ENCODE measurements at places on chromosomes 5 and 9.

- no peak for DNase-seq
Measured at GRCh38 chr9:715300-715699, 126.2 kb upstream of the DMRT1 start.

DNA sequence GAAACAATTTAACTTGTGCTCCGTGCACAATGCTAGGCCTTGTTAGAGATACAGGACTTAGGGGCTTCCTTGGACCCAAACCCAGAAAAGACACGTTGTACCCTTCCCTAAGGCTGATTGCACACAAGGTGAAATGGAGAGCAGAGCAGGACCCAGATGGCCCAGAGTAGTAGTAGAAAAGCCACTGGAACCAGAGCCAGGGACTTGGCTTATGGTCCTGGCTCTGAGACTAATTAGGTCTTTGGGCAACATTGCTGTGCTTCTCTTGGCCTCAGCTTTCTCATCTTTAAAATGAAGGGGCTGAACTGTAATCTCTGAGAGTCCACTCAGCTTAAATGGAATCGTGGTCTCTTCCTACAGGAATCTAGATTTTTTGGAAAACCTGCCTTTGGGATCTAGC, 42.3 kb downstream of the EBF1 start:
- DNase-seq, result no peak

- DNase-seq, result no peak
Measured at GRCh38 chr5:135839566-135839965, 5.1 kb downstream of the SLC25A48 start.

GRCh38 chr5:34691326-34691725, 35.2 kb downstream of the RAI14 start:
- DNase-seq, result no peak

GRCh38 chr9:97556721-97557605, 55.5 kb downstream of the TMOD1 start:
- no peak for DNase-seq

DNA sequence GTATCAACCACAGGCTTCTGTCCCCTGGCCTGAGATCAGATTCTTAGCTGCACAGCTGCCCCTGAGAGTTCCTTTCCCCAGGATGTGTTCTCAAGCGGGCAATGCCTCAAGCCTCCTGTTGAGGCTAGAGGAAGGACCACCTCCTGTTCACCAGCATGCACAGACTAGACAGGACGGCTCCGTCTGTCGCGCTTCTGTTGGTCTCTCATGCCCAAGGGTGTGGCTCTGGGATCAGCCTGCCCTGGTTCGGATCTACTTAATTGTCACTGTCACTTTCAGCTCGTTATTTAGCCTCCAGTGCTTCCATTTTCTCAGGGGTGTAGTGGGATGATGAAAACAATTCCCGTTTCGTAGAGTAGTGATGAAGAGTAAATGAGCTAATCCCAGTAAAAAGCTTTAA, 103.1 kb downstream of the KCNIP1 start:
- no peak for DNase-seq

GRCh38 chr5:180470361-180470760, 23.8 kb upstream of the CNOT6 start:
- no peak for DNase-seq

- no peak for DNase-seq
Measured at GRCh38 chr9:105658351-105658750, 3.9 kb upstream of the TAL2 start.

- DNase-seq, result no peak
Measured at GRCh38 chr5:159874263-159874662, 42.0 kb upstream of the ADRA1B start.

GRCh38 chr5:13325765-13326164, 618.7 kb downstream of the DNAH5 start:
- DNase-seq, result no peak

GRCh38 chr9:9792144-9792857, 820.5 kb downstream of the PTPRD start:
- DNase-seq, result no peak

GRCh38 chr9:93536874-93537273, 39.5 kb upstream of the PHF2 start:
- DNase-seq, result no peak

DNA sequence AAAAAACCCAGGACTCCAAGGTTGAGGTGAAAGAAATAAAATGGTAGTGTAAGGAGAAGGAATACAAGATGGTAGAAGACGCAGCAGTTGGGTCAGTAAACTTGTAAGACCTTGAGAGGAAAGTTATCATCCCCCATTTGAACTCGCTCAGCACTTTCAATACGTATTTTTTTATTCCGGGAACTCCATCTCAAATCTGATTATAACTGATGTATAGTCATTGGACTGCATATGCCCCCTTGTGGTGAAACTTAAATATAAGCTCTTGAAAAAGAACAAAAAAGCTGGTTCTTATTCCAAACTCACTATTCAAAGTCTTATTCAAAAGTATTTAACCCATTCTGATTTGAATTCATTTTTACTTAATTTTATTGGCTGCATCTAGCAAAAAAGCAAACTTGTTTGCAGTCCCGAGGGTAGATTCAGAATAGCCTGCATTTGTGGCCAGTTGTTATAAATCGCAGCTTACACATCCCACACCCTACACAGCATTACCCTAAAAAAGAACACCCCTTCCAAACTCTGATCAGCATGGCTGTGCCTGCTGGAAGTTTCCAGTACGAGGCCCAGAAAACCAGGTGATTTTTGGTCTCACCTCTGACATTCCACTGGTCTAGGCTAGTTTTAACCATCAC, 118.0 kb downstream of the ESM1 start:
- DNase-seq, result no peak

DNA sequence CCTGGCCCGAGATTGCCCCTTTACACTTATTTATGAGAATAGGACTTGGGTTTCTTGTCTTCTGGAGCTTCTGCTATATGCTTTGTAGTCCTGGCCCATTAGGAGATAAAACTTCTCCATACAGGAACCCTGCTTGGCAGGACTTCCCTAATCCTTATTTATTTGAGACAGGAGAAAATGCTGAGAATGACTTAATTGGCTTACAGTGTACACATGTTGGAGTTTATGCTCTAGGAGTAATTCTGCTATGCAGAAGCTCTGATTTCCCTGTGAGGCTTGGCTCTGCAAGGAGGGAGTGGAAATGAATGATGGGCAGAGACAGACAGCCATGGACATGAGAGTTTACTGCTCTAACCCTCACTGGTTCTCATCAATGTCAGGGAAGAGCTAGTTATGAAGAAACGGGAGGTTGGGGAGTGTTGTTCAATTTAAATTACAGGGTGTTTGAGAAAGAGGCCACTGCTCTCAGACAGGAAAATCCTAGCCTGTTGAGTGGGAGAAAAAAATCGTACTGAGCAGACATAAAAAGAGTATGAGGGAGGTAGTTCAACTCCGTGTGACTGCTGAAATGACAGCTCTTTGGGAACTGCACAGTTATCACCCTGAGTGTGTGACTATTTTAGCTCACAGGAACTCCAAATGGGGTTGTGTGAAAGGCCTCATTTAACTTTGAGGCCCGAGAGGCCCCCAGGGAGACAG, 37.5 kb downstream of the ACTBL2 start:
- DNase-seq, result no peak

GRCh38 chr5:66519626-66520025, 76.6 kb upstream of the MAST4 start:
- DNase-seq, result no peak

GRCh38 chr9:124869466-124869985, 7.6 kb downstream of the ARPC5L start:
- no peak for DNase-seq

GRCh38 chr5:6468104-6468503, 19.4 kb downstream of the UBE2QL1 start:
- no peak for DNase-seq

- no peak for DNase-seq
Measured at GRCh38 chr9:37035648-37036370, 1.7 kb upstream of the PAX5 start.

DNA sequence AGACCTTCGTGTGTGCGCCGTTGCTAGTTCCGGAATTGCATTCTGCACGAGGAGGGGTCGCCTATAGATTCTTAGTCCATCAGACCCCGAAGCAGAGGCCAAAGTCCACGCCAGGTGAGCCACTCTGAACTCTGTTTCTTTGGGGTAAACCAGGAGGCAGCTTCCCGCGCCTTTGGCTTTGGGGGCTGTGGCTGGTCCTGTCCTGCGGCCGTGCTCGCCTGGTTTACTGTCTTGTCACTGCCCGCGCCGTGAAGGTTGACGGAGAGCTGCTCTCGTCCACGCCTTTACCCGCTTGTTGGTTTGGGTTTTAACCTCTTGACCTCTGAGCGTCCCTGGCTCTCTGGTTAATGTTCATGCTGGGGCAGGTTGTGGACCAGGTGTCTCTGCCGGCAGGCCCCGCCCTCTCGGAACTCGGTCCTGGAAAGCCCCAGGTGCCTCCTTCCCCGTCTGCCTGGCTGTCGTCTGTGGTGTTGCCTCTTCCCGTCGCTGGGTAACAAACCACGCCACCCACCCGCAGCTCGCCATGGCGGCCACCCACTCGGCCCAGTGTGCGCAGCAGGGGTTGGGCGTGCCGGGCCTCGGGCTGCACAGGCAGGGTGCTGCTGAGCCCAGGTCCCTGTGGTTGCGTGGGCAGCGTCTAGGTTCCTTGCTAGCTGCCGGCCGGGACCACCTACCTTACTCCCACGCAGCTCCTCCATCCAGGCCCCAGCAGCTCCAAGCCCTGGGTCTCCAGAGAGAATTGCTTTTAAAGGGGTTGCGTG, 44.6 kb upstream of the CACNA1B start:
- no peak for DNase-seq

DNA sequence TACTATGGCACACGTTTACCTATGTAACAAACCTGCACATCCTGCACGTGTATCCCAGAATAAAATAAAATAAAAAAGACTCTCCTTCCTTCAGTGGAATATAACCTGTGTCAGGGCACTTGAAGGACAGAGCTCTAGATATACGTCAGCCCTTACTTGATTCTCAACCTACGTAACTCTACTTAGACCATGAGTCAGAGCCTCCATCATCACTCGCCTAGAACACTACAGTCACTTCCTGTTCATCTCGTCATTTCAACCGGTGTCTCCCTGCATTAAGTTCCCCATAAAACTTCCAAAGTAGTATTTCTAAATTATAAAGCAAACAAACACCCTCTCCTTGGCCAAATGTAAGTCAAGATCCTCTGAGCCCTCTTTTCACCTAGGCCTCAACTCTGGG, 243.5 kb upstream of the CCNG1 start:
- no peak for DNase-seq

GRCh38 chr5:88663793-88664216, 219.2 kb downstream of the MEF2C start:
- no peak for DNase-seq

DNA sequence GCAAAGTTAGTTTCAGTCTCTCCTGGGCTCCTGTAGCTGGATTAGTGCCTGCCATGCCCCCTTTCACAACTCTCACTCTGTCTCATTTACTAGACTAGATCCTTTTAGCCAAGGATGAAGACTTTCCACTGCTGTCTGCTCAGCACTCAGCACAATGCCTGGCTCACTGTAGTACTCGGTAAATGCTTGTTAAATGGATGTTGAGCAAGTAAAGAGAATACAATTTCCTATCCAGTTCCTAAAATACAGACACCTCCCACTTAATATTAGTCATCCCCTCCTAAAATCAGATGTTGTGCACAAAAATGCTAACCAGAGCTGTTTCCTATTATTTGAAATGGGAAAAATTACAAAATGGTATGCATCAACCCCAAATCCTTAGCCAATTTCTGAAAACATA, 195.8 kb downstream of the SREK1 start:
- no peak for DNase-seq

DNA sequence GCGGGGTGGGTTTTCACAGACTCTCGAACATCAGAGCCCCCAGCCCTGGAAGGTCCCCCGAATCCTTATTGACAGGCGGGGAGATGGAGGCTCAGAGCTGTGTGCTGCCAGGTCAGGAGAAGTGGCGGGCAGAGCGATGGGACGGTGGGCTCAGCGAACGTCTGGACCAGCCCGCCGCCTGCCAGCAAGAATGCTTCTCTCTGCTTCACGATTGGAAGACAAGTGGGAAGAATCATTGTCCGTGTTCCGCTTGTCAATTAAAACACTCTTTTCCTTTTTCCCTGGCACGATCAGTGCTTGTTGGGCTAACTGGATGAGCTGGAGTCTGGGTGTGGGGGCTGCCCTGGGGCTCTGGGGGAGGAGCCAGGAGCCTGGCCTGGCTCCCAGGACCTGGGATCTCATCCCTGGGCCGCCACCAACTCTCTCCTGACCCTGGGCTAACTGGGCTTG, 1.6 kb downstream of the COL5A1 start:
- DNase-seq, result no peak

GRCh38 chr5:39476843-39477220, 52.1 kb upstream of the DAB2 start:
- DNase-seq, result no peak

Measured in stimulated activated CD8-positive, alpha-beta memory T cell treated with anti-CD3 and anti-CD28 coated beads, Interleukin-7, amount 100 ng/mL, for 24 hours (primary cell).